ENCODE measurements at places on chromosomes 5 and 9.

- DNase-seq: no peak
Measured at GRCh38 chr9:115250621-115251032, 132.7 kb upstream of the TNC start.

DNA sequence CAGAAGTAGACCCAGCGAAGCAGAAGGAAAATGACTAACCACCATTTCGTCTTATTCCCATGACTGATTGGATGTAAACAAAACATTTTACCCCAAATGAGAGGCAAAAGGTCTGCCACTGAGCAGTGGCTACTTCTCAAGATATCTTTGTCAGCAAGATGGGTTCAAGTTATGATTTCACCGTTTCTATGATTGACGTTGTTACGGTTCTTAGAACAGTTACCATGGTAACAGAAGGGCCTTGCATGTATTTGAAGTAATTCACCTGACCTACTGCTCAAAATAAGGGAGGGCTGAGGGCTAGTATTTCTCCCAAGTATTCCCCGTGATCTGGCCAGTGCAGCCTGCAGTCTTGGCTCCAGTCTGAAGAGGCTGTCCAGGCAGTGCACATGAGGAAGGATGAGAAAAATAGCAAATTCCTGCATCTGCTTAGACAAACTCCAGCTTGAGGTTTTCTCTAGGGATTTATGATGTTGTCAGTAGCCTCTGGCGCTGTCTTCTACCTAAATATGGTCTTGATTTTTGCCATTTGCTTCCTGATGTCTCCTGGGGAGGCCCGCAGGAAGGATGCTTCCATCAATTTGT lies 372.7 kb downstream of the TMEM38B start:
- no peak for DNase-seq

DNA sequence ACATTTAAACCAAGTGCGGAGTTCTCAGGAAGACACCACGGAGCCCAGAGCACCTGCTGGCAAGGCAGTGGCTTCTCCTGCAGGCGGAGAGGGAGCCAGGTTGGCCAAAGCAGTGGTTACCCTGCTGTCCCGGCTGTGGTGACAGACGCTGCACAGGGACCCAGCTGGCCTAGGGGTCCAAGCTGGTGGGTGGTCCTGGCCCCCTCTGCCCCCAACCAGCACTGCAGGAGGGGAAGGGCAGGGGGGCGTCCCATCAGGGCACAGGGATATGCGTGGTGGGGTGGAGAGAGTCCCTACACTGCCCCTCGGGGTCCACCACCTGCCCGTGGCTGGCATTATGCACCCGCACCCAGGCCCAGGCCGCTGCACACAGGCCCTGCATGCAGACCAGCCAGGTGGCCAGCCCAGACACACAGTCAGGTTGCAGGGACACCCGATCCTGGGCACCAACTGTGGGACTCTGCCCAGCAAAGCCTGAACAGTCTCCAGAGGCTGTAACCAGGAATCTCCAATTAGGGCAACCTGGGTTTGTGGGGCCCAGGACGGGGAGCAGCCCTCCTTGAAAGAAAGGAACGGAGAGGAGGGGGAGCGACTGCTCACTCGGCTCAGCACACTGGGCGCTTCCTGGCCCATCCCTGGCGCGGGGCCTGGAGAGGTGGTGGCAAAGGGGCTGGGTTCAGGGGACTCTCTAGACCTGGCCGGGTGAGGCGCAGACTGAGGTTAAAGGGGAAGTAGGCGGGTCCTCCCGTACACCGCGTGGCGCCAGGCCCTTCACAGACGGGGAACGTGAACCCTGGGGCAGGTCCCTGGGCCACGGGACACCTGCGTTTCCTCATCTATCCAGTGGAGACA lies 46.3 kb downstream of the NACC2 start:
- peak; percentile 18 for DNase-seq

- no peak for DNase-seq
Measured at GRCh38 chr9:82021198-82021597, 32.6 kb downstream of the SPATA31D1 start.

DNA sequence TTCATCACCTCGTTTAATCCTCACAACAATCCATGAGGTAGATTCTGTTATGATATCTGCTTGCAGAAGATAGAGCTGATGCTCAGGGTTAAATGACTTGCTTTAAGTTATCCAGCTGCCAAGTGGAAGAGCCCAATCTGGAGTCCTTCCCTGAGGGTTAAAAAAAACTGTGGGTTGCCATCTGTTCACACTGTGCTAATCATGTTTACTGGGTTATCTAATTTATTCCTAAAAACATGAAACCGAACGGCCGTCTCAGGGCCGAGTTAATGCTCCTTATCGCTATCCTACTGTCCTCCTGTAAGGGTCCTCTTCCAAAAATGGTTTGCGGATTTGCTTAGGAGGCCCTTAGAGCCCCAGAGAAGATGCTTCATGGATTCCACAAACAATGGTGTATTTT lies 153.3 kb downstream of the YIPF5 start:
- DNase-seq: no peak

GRCh38 chr5:107025712-107026497 lies 644.8 kb downstream of the EFNA5 start:
- DNase-seq: no peak

GRCh38 chr5:148421661-148422060 lies 37.9 kb downstream of the FBXO38 start:
- DNase-seq: no peak

DNA sequence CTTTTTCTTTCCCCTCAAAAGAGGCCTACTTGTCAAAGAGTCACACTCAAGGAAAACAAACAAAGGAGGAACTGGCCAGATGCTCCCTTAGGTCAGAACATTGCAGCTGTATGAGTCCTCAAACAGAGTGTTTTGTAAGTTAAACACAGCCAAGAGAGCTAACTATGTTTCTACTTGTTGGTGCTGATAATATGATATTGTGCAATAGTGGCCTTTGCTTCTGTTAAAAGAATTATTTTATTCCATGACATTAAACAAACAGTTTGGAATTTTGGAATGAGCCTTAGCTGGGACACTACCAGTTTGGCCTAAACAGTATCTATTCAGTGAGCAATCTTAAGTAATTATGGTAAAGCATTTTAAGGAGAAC lies 56.0 kb upstream of the TPD52L3 start:
- no peak for DNase-seq

DNA sequence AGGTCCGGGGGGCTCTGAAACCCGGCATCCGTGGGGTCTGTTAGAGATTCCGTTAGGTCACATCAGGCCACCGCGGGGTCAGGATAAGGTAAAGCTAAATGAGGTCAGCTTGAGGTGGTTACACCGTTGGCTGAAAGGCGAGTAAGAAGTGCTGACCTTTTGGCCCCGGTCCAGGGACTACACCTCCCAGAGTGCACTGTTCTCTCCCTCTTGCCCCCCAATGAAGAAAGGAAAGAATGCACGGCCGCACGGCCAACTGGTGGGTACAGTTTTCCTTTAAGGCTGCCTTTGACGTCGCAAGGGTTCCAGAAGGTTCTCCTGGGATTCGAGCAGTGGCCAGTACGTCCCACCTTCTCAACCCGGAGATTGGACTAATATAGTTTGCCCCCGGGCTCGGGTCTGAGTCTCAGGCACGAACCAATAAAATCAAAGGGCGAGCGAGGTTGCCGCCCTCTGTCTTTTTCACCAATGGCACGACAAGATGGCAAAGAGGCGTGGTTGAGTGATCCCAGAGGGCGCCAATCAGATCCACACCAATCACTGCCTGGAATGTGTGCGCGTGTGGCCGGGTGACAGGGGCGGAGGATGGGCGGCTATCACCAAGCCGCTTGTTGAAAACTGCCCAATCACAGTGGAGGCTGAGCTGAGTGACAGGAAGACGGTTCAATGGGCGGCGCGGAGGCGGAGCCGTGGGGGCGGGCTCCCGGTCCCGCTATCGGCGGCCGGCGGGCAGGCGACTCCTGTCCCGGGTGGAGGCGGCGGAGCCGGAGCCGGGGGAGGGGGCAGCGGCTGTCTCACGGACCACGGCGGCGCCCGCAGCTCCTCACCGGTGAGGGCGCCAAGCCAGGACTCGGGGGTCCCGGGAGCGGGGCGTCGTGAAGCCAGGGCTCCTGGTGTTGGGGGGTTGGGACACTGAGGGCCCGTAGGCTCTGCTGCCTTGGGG lies at the start of gene DNAJB5:
Gene DNAJB5 (plus strand): TSS at position 743 of the 943 bp plus-strand sequence. CDS start 886 bp downstream, outside the sequence.
- DNase-seq: peak; percentile 97

DNA sequence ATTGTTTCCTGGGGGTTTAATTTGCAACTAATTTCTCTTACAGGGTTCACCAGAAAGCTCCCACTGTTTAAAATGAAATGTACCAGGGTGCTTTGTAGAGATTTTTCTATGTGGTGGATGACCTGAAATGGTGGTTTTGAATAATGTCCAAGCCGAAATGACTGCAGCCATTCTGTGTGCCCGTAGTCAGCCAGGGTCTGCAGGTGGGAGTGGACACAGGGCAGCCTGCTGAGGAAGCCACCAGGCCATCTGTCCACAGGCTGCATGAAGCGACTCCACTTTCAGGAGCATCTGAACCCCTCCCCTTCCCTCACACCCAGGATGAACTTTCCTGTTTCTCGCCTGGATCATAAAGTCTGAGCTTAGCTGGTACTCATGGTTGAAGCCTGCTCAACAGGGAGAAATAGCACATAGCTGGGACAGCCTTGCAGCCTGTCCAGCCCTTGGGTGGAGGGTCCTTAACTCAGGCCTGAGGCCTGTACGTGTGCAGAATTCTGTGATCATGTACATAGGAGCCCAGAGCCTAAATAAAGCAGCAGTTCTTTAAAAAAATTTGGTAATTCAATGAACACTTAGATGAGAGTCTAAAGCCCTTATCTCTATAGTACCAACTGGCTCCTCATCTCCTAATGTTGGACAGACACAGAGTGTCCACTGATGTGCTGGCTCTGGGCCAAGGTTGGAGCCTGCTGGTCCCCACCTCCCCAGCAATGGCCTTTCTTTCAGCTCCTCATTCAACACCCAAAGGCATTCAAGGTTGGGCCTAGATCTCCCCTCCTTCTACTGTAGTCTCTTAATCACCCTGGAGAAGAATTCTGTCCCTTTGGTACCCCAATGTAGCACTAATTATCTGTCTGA lies 72.8 kb downstream of the SHB start:
- no peak for DNase-seq

DNA sequence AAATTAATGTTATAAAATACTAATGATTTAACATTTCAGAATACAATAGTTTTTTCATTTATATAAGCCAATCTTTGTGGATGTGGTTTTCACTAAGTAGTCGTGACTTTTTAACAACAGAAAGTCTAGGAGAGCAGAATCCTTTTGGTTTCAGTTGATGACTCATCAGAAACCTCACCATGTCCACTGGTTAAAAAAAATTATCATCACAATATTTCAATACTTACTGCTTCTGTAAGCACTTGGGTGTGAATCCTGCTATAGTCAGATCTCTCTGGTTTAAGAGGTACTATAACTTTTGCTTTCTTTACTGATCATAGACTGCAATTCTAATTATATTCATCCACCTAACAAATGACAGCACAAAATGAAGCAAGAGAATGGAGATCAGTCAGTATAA lies 77.2 kb downstream of the MRPS30 start:
- DNase-seq: no peak

GRCh38 chr5:56026863-56027300 lies 32.1 kb upstream of the IL6ST start:
- DNase-seq: no peak

DNA sequence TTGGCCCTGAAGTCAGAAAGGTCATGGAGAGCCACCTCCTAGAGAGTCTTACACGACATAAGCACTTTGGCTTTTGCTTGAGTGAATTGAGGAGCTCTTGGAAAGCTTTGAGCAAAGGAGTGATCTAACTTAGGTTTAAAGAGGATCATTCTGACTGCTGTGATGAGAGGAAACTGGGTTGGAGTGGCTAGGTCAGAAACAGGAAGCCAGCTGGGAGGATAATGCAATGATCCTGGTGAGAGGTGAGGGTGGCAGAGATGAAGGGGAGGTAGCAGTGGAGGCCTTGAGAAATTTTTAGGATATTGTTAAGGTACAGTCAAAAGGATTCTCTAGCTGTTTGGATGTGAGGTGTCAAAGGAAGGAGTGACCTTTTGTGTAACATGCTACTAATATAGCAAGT lies 32.2 kb upstream of the ROPN1L start:
- DNase-seq: no peak

DNA sequence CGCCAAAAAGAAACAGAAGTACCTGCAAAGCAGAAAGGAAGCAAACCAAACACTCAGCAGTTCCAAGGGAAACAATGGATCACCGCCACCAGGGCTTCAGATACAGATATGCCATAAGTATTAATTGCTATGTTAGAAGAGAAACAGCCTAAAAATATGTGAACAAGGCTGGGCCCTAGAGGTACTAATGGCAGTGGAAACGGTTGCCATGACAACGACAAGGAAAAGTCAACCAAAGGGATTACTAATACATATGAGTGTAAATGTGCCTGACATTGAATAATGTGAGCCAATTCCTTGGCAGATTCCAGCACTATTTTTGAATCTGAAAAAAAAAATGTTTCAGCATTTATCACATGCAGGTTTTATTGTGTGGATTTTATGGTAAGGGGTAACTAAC lies 75.0 kb downstream of the CAVIN4 start:
- no peak for DNase-seq

- DNase-seq: no peak
Measured at GRCh38 chr5:15483351-15484097, 16.5 kb upstream of the FBXL7 start.

GRCh38 chr5:54944364-54944763 lies 41.0 kb downstream of the ESM1 start:
- peak; percentile 11 for DNase-seq

GRCh38 chr5:135826221-135826525 lies 8.3 kb upstream of the SLC25A48 start:
- DNase-seq: no peak

- DNase-seq: peak; percentile 79
Measured at GRCh38 chr9:136339173-136339957, 12.0 kb downstream of the GPSM1 start.

DNA sequence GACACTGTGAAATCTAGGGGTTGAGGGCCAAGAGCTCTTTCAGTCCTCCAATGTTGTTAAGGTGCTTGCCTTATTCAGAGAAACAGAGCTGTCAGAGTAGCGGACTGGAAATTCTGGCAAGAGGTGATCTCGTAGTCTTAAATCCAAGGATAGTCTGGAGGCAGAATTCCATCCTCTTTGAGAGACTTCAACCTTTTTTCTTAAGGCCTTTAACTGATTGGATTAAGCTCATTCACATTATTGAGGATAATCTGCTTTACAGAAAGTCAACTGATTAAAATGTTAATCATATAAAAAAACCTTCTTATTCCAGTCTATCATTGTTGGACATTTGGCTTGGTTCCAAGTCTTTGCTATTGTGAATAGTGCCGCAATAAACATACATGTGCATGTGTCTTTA lies 243.1 kb upstream of the COX7C start:
- no peak for DNase-seq

DNA sequence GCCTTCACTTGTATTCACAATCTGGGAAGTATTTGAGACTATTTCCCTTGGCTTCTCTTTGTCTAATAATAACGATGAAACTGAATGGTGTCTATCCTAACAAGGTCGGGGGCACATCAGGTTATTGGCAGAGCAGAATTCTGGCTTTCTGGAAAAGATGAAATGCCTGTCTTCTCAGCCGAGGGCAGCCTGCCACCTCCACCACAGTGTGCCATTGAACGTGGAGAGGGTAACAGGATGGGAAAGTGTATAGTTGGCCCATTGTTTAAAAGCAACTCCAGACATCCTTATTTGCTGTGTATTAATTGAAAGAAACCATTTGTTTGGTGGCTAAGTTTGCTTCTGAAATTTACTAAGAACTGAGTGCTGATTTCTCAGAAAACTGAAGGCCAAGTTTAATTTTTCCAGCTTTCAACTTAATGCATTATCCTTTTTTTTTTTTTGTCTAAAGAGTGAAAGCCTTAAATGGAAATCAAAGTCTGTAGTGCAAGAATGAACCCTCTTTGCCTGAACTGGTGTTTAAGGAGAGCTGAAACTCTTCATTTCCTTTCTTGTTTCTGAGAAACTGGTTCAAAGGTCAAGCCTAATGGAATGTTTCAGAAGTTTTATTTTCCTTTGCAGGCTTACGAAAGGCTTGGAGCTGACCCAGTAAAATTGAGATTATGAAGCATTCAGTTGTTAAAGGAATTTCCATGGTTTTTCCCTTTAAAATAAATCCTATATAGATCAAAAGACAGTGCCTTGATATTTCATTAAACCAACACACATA lies 563.7 kb upstream of the DAP start:
- DNase-seq: no peak

Measured in frontal cortex (tissue), 4 donors.